ENCODE measurements at places on chromosomes 16 and 17. TPM values are rescaled to one million over a fixed set of nuclear protein-coding genes. Genes with fewer than 3 reads are reported as not detected.
A peak's percentile ranks its signal among the peaks of the same experiment; 100 is the strongest.

- DNase-seq = peak; percentile 70
These were observed 787 bp downstream of the CDH11 start for GRCh38 chr16:65120831-65121721.

GRCh38 chr16:23330583-23331249 lies 28.6 kb downstream of the SCNN1B start:
- DNase-seq = no peak

- no peak for DNase-seq
These were observed 31.0 kb downstream of the PMM2 start for GRCh38 chr16:8828541-8829165.

GRCh38 chr16:59440502-59440901 lies 706.4 kb upstream of the GOT2 start:
- no peak for DNase-seq

DNA sequence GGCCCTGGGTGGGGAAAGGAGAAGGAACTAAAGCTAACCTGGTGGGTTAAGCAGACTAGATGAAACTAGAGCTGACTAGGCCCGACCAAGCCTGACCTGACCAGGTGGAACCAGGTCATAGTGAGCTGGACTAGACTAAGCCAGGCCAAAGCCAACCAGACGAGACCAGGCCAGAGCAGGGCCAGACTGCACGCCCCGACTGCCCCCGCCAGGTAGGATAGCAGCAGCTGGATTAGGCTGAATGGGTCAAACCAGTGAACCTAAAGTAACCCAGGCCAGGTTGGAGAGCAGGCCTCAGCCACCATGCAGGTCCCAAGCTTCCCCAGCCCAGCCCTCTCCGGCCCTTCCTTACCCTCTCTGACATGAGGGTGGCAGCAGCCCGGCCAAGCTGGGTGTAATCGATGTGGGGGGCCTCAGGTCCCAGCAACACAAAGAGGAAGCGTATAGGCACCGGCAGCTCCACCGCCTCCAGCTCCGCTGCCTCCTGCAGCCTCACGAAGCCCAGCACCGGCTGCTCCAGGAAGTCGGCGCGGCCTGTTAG lies 9.1 kb downstream of the SLC4A1 start:
- DNase-seq = no peak

DNA sequence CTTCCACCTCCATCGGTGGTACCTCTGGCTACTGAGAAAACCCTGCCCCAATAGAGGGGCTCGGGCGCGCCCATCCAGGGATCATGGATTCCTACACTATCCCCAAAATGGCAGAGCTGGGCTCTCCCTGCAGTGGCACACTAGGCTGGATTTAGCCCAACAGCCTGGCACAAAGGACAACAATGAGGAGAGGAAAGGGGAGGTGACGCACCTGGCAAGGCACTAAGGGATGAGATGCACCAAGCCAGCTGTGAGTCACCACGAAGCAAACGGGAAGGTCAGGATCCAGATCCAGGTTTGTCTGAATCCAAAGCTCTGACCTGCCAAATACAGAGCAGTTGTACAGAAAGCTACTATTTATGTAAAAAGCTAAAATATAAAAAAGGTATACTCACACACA lies 18.1 kb downstream of the UBE2O start:
- no peak for DNase-seq

DNA sequence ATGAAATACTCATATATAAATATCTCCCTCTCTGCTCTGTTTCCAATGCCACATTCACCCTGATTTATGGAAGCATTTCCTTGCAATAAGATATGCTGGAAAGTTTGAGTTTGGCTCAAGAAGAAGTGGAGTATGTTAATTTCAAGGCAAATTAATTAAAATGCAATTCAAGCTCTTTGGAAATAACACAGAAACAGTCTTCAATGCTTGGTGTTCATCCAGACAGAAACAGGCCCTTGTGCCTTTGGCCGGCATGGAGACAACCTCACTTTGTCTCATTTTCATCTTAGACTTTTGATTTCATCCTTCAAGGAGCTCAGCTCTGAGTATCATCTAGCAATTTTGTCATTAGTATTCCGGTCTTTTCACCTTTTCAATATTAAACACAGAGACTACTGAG lies 210.0 kb downstream of the C16orf95 start:
- DNase-seq = no peak

DNA sequence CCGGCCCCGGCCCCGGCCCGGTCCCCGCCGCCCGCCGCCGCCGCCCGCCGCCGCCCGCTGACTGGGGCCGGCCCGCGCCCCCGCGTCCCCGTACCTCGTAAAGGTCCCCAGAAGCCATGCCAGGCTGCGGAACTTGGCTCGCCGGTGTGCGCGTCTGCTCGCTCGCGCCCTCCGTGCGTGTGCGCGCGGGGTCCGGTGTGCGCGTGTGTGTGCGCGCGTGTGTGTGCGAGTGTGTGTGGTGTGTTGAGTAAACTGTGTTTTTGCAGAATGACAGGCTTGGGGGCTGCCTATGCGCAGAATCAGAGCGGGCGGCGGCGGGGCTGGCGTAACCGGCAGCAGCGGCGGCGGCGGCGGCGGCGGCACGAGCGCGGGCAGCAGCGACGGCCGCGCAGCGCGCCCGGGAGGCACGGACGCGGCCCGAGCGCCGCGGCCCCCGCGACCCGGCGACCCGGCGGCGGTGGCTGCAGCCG lies 307 bp downstream of the CDYL2 start:
- peak; percentile 62 for DNase-seq

DNA sequence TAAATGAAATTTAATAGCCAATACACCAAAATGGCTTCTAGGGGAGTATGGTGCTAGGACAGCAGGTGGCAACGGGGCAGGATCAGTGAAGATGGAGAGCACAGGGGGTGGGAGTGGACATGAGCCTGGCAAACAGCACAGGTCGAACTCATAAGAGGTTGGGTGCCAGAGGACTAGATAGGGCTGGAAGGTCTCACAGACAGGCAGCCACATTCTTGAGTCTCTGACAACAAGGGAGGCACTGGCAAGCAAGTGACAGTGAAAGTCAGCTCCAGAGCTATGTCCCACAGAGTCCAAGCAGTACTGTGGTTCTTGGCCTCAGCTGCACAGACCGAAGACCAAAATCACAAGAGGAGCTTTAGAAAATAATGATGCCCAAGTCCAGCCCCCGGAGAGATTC lies 61.2 kb downstream of the USP31 start:
- no peak for DNase-seq

GRCh38 chr17:42288803-42289610 lies 709 bp downstream of the STAT5A start:
- peak; percentile 17 for DNase-seq

DNA sequence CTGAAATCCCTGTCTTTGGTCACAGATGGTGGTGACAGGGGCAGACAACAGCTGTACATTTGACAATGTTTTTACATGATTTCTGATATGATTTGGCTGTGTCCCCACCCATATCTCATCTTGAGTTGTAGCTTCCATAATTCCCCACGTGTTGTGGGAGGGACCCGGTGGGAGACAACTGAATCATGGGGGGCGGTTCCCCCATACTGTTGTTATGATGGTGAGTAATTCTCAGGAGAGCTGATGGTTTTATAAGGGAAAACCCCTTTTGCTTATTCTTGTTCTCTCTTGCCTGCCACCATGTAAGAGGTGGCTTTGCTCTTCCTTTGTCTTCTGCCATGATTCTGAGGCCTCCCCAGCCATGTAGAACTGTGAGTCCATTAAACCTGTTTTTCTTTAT lies 353.9 kb downstream of the CPPED1 start:
- DNase-seq = no peak

DNA sequence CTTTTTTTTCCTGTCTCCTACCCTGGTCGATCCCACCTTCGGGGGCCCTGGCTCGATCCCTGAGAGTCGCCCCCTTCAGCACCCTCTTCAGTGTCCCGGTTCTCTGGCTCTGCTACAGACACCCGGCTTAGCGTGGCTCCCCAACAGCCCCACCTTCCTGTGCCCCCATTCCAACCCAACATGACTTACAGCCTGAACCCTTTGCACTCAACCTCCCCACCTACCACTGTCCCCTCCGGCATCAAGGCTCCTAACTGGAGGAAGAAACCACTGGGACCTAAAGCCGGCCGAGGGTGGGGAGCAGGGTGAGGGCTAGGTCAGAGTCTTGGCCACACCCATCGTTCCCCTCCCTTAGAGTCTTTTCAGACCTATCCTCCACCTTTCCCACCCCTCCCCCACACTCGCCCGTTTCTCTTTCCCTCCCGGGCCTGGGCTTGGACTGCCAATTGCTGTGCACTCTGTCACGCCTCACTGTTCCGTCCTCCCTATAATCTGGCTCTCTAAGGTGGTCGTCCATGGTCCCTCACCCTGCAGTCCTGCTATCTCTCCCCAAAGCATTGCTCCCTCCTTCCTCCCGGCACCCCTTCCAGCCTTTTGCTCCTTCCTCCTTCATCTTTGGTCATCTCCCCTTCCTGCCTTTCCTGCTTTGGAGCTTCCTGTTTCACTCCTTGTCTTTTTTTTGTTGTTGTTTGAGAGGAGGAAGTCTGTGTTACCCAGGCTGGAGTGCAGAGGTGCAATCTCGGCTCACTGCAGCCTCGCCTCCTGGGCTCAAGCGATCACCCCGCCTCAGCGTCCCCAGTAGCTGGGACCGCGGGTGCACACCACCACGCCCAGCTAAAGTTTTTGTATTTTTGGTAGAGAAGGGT lies 890 bp upstream of the CLDN7 start:
- no peak for DNase-seq

GRCh38 chr16:73997971-73998370 lies 298.6 kb upstream of the PSMD7 start:
- DNase-seq = peak; percentile 41

DNA sequence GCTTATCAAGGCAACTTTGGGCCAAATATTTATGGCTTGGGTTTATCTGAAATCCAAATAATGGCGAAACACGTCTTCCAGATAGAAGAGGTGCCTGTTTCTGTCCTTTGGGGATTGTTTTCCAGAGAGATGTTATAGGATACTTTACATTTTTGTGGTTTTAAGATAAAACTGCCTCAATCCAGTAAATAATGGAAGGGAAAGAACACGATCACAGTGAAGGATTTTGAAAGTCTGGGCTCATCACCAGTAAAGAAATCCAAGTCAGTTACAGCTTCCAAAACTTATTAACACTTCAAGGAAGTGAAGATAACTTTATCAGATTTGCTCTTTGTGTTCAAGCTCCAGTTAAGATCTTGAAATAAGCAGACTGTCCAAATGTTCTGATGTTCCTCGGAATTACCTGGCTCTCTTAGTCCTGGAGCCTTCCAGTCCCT lies 30.1 kb downstream of the DNAH2 start:
- DNase-seq = no peak

GRCh38 chr17:28365487-28365886 lies 488 bp upstream of the SEBOX start:
- no peak for DNase-seq

DNA sequence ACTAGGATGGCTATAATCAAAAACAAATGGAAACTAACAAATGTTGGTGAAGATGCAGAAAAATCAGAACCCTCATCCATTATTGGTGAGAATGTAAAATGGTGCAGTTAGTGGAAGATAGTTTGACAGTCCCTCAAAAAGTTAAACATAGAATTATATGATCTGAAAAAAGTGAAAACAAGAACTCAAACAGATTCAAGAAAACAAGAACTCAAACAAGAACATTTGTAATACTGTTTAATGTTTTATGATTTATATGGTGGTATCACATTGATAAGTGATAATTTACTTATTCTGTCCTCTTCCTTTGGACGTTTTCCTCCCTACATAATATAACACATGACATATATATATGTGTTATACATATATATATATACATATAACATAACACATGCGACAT lies 12.0 kb downstream of the USP31 start:
- DNase-seq = no peak

DNA sequence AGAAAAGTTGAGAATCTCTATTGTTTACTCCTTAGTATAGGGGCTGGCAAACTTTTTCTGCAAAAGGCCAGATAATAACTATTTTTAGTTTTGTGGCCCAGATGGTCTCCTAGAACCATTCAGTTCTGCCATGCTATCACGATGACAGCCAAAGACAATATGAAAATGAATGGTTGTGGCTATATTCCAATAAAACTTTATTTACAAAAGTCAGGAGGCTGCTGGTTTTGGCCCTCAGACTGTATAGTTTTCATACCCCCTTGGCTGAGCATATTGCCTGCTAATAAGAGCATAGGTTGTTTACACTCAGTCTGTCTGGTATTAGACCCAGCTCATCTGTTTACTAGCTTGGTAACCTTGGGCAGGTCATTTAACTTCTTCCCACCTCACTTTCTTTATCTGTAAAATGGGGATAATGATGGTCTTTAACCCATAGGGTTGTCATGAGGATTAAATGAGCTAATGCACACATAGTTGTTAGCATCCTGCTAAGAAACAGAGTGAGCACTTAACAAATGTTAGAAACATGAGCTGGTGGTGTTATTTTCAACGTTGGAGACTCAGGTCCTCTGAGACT lies 156.3 kb downstream of the MSI2 start:
- no peak for DNase-seq

- no peak for DNase-seq
These were observed 9.2 kb upstream of the ALOX12 start for GRCh38 chr17:6986676-6987075.

GRCh38 chr16:9846362-9847099 lies 335.7 kb downstream of the GRIN2A start:
- peak; percentile 17 for DNase-seq

DNA sequence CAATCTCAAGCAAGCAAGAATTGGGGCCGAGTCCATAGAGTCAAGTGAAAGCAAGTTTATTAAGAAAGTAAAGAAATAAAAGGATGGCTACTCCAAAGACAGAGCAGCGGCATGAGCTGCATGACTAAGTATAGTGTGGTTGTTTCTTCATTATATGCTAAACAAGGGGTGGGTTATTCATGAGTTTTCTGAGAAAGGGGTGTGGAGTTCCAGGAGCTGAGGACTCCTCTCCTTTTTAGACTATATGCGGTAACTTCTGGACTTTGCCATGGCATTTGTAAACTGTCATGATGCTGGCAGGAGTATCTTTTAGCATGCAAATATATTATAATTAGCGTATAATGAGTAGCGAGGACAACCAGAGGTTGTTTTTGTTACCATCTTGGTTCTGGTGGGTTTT lies 819.9 kb downstream of the KCNJ2 start:
- no peak for DNase-seq

Gene CSF3
- not detected for total RNA-seq

Gene QRICH2
- 2.1 TPM for total RNA-seq

Gene AKTIP
- total RNA-seq = 85.5 TPM

Gene CACNG3
- not detected for total RNA-seq

Gene SLFN14
- total RNA-seq = 0.31 TPM

Gene IL34
- total RNA-seq = 13.4 TPM

Gene CIITA
- 7.2 TPM for total RNA-seq

Gene LPO
- total RNA-seq = 6.4 TPM

Measured in tongue (tissue), 3 donors.